ENCODE measurements at places on chromosomes 16 and 17. TPM values are rescaled to one million over a fixed set of nuclear protein-coding genes. Genes with fewer than 3 reads are reported as not detected.

DNA sequence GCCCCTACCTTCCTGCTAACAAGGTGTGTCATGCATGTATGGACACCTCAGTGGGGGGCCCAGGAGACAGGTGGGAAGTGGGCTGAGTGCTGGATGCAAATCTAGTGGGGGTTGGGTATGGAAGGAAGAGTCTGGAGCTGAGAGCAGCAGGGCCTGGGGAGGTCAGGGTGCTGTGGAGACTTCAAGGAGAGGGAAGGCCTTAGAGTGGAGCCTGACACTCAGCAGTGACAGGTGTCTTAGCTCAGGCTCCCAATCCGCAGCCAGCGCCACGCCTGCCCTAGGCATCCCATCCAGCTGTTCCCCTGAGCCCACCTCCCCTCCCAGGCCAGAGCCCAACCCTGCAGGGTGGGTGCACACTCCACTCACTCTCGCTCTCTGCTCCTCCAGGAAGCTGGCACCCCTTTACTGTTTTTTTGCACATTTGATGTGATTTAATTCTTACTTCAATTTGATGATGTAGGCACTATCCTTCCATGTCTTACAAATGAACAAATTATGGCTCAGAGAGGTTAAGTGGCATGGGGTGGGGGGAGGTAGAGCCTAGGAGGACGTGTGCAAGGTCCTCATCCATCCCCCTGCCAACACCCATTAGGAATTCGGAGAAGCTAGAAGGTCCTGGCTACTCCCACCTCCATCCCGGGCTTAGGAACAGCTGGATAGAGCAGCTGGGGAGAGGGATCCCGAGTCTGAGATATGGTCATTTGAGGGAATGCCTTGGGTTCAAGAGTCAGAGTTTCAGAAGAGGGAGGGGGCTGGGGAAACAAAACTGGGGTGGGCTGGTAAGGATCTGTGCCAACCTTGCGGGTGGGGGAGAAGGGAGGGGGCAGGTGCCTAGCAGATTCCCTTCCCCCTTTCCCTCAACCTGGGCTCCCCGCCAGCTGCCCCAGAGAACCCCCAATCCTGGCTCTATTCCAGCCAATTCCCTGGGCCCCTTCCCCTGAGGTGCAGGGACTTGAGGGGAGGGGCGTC lies 2.1 kb downstream of the FAM171A2 start:
- no peak for DNase-seq

GRCh38 chr16:50634947-50635346 lies 46.2 kb downstream of the SNX20 start:
- DNase-seq, result no peak

- DNase-seq, result peak; percentile 60
These were observed at the start of gene RAI1 for GRCh38 chr17:17681187-17681743. TSS of gene RAI1 (plus strand) at chr17:17681458. CDS start at chr17:17792949, 111,491 bp downstream.

DNA sequence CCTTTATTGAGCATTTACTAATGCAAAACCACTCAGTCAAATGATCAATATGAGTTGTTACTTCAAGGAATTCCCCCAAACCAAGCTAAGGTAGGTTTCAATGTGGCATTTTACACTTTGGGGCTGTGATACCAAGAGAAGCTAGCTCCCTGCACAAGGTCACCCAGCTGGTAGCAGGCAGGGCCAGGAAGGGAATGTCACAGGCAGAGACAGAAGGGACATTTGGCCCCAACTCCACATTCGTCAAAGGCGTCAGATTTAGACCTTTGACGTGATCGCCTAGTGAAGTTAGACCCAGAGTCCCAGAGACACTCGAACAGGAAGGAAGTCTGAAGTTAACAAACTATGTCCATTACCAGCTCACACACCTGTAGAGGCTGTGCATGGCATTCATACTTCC lies 5.5 kb upstream of the SMG1 start:
- DNase-seq, result no peak

DNA sequence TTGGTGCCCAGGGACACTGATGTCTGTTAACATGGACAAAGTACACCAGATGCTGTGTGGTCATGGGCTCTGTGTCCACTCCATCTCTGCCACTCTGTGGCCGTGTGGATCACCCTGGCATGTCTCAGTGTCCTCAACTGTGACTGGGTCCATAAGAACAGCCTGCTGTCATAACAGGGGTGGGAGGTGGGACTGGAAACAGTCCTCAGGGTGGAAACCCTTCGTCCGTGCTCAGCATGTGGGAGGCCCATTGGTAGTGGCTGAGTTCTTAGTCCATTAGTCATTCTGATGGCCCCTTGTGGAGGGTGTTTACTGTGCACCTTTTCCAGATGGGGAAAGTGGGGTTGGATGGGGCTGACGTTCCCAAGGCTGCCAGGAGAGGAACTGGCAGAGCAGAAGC lies 12.8 kb downstream of the FLYWCH2 start:
- DNase-seq, result peak; percentile 29

GRCh38 chr17:55448681-55449080 lies 27.0 kb upstream of the MMD start:
- DNase-seq, result no peak

DNA sequence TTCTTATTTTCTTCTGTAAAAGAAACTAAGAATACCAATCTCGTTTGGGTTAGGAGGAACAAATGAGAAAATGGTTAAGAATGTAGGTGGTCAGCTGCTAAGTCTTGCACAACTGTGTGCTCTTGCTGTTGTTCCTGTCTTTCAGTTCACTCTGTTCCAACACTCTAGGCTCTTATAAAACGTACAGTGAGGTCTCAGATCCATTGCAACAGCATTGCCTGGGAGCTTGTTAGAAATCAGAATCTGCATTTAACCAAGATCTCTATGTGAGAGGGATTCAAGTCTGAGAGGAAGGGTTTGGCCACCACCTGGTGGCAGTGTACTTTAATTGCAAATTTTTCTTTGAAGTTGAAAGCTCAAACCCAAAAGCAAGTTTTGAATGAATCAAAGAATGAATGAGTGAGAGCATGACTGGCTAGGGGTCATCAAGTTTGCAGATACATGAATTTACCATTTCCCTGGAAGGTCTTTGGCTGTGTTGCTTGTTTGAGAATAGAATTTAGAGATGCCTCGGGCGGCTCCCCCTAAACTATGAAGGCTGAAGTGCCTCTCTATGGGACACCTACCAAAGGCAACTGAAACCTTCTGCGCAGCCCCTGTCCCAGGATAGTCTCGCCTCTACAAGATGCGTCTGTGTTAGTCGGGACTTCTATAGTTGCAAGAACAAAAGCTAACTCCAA lies 2.5 kb downstream of the ALOX15B start:
- DNase-seq, result peak; percentile 61

GRCh38 chr16:8127070-8127469 lies 463.2 kb downstream of the TMEM114 start:
- no peak for DNase-seq

DNA sequence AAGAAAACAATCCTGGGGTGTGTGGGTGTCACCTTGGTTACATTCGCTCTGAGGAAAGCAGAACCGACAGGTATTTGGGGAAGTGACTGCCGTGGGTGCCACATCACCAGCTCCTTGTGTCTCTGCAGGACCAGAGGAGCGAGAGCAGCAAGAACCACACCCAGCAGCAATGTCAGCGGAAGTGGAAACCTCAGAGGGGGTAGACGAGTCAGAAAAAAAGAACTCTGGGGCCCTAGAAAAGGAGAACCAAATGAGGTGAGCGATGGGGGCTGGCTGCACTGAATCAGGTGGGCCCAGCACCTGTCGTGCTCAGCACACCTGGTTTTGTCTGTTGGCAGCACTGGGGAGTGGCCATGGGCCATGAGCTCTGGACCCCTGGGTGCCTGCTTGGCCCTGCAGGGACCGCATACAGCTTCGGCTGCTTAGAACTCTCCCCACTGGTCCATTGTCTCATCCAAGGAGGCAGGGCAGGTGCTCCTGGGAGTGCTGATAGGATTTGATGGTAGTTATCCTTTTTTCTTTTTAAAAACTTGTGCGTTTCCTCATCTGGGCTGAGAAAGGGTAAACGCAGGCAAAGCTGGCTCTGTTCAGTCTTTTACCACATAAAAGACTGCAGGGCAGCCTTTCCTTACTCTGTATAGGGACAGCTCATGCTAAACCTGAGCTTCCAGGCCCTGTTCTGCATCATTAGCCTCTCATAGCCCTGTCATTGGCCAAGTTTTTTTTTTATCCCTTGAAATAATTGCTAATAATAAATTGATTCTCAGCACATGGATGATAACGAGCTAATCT lies 29.4 kb downstream of the HMOX2 start:
- DNase-seq, result no peak

DNA sequence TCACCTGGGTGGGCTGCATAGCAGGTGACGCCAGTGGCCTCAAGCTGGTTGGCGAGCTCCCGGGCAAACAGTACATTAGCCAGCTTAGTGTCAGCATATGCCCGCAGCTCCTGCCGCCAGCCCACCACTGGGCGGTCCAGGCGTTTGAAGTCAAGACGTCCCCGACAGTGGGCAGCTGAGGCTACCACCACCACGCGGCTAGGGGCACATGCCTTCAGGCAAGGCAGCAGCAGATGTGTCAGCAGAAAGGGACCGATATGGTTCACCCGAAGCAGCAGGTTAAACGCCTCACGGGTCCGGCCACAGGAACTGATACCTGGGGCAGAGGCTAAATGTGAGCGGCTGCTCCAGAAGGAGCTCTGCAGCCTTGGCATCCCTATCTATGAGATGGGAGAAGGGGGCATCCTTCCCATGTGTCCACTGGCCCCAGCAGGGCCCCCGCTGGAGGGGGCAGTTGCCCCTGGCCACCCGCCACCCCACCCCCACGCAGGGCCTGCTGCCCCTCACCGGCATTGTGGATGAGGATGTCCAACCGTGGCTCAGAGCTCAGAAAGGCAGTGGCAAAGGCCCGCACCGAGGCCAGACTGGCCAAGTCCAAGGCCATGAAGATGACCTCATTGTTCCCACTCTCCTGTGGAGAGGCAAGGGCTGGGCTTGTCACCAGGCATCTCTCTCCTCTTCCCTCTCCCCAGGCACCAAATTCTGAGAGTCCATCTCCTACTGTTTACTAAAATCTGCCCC lies 1.7 kb downstream of the DHRS13 start:
- DNase-seq, result no peak

DNA sequence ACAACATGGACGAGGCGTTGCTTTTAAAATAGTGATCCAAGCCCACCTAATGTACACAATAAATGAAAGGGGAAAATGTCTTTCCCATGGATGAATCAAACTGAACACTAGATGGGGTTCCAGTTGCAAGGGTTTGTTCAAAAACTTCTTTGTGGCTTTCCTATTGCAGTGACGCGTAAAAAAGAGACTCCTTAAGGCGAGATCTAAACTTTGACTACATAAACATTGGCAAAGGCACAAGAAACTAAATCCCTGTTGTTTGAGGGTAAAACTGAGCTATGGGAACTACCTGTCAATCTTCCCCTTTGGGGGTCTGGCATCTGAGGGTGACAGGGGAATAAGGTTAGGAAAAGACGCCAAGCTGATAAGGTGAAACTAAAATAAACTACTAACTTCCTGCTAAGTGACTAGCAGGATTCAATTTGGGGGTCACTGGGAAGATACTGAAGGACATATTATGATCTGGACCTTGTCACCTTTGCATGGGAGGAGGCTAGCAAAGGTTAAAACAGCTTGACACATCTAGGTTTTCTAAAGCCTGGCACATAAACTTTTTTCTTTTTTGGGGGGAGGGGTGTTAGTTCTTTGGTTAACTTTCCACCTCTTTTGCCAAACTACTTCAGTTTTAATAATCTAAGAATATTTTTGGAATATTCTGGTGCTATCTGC lies 4.7 kb downstream of the SALL1 start:
- DNase-seq, result no peak

DNA sequence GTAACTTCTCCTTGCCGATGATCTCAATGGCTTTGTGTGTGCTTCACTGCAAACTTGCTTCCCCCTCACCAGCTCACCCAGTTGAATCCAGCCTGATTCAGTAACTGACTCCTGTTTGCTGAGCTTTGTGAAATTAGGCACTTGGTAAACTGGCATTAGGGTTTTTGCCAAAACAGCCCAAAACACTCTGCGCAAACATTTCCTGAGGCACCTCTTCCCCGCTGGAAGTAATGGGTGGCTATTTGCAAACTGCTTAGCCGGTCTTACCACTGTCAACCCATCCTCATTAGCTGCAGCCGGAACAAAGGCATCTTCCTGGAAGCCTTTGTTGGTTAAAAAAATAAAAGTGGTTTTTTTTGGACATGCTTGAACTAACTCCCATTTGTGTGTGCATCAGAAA lies 353.2 kb downstream of the MAF start:
- no peak for DNase-seq

DNA sequence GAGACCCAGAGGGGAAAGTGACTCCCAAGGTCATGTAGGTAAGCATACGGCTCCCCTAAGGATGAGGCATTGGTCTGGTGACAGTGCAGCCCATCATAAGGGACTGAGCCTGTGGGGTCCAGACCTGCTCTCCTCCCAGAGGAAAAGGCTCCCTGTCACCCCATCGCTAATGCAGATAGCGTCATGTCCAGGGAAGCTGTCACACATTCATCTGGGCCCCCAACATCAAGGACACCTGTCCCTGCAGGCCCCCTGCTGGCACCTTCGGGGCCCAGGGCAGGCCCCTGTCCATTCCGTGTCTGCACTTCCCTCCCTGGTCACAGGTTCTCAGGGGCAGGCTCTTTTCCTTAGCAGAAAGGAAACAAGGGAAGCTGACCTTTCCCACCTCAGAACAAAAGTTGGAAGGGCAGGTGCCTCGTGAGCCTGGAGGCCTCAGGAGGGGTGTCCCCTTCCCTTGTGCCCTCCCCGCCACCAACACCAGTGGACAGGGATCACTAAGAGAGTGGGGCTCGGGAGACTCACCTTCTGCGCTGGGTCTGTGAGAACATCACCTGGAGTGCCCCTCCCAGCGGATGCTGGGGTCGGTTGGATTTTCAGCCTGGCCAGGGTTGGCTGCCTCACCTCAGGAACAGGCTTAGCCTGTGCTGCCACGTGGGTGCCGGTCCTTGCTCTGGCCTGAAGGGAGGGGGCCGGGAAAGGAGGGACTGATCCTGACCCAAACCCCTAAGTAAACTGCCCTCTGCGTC lies 17.3 kb upstream of the LASP1NB start:
- no peak for DNase-seq

DNA sequence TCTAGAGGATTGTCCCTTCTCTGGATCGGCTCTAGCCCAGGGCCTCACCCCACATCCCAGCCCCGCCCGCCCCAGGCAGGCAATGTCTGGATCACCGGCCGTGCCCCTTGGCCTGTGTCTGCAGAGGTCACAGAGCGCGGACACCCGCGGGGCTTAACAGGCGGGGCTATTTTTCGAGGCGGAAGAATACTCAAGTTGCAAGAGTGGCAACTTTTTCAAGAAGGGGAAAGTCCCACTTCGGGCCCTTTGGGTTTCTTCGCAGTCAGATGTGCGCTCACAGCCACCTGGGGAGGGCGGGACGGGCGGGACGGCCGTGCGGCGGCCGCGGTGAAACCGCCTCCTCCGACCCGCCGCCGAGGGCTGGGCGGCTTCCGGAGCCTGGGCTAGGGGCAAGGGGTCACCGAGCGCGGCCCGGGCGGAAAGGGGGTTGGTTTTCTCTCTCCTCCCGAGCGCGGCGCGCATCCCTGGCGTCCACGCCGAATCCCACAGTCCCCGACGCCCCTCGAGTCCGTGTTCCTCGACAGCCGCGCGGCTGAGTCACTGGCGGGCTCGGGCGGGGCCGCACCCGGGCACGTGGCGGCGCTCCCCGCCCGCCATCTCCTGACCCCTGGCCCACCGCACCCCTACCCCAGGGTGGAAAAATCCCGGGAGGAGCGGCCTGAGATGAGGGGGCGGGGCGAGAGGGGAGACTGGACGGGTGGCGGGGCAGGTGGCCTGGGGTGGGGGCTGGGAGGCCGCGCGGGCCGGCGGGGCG lies 1.2 kb upstream of the PFN1 start:
- peak; percentile 69 for DNase-seq

GRCh38 chr16:19486750-19487325 lies 35.1 kb downstream of the GDE1 start:
- DNase-seq, result no peak

Gene UNC45B
- total RNA-seq, result not detected

Gene SLFN14
- not detected for total RNA-seq

Gene C17orf50
- not detected for total RNA-seq

Gene ABCC11
- total RNA-seq, result not detected

Gene TBC1D3H
- not detected for total RNA-seq

Gene ARSG
- 2.1 TPM for total RNA-seq
